Esophagus mucosa (tissue), 1 donor: ENCODE measurements at places on chromosomes 1 and 21.

- ATAC-seq, result no peak
Observed at GRCh38 chr1:62370594-62370993, 51.4 kb upstream of the KANK4 start.

- ATAC-seq, result no peak
Observed at GRCh38 chr1:59261537-59261936, 35.4 kb upstream of the FGGY start.

- no peak for ATAC-seq
Observed at GRCh38 chr1:231233735-231234417, 7.1 kb upstream of the GNPAT start.

DNA sequence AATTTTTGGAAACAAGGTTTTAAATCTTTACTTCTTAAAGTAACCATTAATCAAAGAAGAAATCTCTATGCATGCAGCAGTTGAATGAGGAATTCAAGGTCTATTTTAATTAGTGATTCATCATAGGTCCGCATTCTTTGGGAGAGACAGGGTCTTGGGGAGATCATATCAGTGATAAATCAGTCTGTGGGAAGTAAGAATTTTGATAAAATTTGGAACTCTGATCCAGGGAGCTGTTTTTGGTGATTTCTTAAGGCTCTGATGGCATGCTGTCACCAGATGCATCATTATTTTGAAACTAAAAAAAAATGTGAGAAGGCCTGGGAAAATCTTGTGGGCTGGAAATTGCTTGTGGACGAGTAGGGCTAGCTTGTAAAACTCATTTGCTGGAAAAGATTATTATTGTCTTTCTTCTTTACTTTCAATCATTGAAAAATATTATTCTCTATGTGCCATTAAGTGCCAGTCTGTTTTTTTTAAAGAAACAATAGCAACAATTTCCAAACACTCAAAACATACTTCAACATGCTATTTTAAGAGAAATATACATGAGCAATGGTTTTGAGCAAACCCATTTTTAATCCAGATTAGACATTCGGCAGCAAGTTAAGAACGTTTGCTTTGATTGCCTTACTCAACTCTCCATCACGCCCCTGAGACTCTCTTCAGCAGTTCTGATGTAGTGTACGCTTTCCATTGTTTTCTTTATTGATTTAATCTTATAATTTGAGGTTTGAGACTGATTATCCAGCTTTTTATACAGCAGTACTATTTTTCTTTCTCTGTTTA lies 62.6 kb downstream of the ZBTB18 start:
- no peak for ATAC-seq

DNA sequence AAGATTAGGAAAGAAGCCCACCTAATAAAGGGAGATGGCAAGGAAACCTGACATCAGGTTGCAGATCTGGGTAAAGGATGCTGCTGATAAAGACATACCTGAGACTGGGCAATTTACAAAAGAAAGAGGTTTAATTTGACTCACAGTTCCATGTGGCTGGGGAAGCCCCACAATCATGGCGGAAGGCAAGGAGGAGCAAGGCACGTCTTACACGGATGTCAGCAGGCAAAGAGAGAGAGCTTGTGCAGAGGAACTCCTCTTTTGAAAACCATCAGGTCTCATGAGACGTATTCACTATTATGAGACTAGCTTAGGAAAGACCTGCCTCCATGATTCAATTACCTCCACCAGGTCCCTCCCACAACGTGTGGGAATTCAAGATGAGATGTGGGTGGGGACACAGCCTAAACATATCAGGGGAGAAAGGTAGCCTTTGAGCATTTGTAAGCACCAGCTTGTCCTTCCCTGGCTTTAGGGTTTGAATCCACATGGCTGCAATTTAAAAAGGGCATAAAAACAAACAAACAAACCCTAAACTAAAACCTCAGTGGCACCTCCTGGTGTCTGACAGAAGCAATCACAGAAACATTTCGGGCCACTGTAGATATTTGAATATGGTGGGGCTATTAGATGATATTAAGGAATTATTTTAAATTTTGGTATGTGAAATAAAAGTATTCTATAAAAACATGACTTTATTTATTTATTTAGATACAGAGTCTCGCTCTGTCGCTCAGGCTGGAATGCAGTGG lies 33.1 kb downstream of the SLC2A7 start:
- ATAC-seq, result no peak

- no peak for ATAC-seq
Observed at GRCh38 chr21:43603233-43603626, 56.1 kb downstream of the HSF2BP start.

DNA sequence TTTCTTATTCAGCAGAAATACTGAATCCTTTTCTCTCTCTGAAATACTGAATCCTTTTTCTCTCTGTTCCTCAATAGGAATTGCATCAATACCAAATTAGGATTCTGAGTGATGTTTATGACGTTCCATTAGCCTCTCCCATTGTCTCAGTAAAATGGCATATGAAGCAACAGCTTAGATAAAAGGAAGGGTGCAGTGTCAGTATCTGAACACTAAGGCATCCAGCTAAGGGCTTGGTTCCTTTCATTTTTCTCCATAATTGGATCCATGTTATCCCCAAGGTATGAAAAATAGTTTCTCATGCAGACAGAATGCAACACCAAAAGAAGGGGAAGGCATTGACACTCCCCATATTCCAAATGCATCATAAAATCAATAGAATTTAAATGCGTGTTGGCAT lies 61.5 kb upstream of the RAVER2 start:
- no peak for ATAC-seq

DNA sequence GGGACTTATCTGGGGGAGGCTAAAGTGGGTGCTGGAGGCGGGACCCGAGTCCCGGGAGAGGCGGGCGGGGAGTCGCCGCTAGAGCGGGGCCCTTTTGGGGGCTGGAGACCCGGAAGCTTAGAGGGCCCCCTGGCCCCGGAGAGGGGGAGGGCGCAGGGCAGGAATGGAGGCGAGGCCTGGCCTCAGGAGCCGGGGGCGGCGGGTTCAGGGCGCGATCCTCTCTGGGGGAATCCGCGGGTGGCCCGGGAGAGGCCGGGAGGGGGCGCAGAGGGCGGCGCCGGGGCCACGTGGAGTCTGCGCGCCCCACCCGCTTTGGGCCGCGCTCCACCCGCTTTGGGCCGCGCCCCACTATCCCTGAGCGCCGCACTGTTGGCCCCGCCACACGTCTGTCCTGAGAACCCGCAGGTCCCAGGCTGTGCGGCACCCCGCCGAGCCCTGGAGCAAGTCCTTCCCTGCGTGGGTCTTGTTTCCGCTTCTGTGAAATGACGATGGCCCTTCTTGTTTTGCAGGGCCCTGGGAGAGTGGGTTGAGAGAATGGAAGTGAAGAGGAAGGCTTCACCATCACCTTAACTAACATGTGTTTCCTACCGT lies 84.4 kb downstream of the NKAIN1 start:
- ATAC-seq, result peak; percentile 85

DNA sequence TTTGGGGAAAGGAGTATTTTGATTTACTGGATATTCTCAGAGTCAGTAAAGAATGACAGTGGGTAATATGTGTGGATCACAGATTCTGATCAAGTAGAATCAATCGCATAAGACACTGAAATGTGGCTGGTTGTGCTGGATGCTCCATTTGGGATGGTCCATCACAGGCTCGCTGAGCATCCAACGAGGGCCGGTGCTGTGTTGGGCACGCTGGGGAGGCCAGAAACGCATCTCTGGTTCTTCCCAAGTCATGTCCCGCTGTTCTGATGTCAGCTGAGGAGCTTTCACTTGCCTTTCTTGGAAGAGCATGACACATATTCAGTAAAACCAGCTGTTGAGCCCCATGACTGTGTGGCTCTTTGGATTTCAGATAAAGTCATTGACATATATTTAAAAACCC lies 72.0 kb downstream of the UMODL1 start:
- ATAC-seq, result no peak

DNA sequence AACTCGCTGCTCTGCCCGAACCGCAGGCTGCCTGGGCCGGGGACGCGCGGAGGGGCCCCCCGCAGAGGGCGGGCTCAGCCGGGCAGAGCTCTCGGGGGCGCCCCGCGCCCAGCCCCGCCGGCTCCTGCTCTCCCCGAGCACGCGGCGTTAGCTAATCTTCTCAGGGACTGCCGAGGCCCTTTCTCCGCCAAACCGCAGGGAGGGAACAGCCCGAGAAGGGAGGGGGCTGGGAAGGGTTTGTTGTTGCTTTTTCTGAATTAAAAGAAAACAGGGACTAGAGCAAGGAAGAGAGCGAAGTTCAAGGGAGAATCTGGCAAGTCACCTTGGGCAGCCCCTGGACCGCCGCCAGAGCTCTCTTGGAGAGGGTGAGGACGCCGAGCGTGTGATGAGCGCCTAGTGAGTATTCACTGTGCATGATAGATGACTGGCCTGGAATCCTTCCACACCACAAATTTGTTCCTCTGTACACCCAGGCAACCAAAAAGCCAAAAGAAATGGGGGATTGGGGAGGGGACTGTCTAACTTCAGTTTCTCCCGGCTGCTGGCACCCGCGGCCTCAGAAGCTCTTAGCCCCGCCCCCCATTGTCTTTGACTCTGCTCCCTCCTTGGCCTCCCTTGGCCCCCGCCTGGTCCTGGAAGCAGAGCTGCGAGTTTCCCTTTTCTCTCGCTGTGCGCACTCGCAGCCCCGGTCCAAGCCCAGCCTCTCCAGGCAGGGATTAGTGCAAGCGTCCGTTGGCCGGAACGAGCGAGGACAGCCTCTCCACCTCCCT lies 19.7 kb upstream of the LMX1A start:
- peak; percentile 78 for ATAC-seq

DNA sequence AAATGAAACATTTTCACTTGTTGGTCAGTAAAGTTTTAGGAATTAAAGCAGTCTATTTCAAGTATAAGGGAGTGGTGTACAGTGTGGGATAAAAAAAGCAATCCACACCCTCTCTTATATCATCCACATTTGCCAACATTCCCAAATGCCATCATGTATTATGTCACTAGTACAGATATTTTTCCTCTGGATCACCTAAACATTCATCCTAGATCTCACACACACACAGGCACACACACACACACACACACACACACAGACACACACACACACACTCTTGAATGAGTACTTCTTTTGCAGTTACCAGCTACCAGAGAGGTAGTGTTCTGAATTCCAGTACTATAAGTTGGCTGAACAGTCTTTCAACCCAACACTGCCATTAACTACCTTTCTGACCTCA lies 1369.1 kb upstream of the ADGRL4 start:
- no peak for ATAC-seq

- ATAC-seq, result peak; percentile 42
Observed at GRCh38 chr1:108590957-108591356, 31.1 kb downstream of the EEIG2 start.

DNA sequence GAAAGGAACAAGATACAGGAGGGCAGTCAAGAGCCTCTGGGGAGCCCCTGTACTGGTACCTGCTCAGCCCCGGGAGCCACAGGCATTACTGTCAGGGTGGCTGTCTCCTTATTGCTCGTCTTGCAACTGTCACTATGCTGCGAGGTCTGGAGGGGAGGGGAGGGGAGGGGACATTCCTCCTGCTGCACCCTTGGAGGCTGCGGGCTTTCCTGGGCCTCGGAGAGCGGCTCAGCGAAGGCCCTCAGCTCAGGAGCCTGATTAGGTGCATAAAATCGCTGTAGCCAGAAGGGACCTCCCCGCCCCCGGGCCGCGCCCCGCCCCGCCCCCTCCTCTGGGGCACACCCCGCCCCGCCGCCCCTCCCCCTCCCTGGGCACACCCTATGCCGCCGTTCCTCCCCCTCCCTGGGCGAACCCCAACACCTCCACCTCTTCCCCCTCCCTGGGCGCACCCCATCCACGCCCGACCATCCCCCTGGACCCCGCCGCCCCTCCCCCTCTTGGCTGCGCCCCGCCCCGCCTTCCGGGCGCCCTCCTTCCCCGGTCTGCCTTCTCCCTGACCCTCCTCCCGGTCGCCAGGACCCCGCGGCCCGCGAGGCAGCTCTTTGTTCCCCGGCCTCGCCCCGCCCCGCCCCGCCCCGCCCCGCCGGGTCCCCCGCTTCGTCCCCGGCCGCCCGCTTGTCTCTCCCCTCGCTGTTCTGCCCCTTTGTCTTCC lies 35.5 kb downstream of the CACHD1 start:
- peak; percentile 65 for ATAC-seq

DNA sequence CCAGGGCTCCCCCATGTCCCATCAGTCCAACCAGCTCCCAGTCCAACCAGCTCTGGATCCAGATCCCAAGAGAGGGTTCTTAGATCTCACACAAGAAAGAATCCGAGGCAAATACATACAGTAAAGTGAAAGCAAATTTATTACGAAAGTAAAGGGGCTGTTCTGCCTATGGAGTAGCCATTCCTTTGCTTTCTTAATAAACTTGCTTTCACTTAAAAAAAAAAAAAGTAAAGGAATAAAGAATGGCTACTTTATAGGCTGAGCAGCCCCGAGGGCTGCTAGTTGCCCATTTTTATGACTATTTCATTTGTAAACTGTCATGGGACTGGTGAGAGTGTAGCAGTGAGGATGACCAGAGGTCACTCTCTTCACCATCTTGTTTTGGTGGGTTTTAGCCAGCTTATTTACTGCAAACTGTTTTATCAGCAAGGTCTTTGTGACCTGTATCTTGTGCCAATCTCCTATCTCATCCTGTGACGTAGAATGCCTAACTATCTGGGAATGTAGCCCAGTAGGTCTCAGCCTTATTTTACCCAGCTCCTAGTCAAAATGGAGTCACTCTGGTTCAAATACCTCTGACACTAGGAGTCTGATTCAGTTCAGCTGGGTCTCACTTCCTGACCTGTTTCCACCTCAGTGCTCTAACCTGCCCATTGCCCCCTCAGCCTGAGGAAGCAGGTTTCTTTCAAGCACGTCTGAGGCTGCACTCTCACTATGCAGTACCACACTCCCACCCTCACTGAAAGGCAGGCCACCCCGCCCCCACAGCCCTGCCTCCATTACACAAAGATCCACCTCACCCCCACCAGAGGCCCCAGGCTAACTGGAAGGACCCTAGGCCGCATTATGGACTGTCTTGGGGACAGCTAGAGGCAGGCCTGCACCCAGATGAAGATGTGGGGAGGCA lies 26.5 kb upstream of the ATP2B4 start:
- no peak for ATAC-seq

DNA sequence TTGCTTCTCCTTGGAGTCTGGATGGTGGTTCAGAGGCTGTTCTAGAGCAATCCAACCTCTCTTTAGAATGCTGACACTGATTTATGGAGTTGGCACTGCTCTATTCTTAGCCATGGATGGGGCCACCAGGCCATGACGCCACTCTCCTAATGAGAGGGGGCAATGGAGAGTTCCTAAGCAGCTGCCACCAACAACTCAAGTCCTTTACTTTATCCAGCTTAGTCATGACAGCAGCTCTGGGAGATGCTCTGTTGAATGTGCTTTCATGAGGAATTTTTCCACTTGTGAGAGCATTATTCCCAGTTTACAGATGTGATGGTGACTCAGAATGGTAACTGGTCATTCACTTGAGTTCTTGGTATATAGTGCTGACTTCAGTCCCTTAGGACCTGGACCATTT lies 366.3 kb downstream of the HHAT start:
- ATAC-seq, result no peak

GRCh38 chr1:29195881-29196291 lies 14.2 kb upstream of the SRSF4 start:
- ATAC-seq, result no peak
